ENCODE measurements at places on chromosomes 5 and 9.

GRCh38 chr9:16102154-16102553 is 549.3 kb downstream of the CCDC171 start:
- no peak for DNase-seq

- DNase-seq: peak; percentile 68
Observed at GRCh38 chr5:54243483-54244080, 66.8 kb downstream of the ARL15 start.

DNA sequence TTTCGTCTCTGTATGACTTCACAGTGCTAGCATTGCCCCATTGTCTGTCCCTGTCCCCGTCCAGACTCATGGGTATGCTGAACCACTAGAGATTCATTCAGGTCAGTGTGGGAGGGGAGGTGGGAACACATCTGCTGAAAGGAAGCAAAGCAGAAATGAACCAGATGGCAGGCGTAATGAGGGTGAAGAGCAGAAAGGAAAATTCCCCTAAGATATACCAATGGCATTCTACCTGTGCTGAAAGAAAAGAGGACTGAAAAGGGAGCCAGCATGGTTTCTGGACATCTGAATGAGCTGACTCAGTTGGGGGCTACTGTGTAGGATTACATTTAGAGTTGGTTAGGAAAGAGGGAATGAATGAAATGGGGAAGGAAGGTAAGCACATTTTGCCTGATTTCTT is 678.7 kb downstream of the MAT2B start:
- no peak for DNase-seq

GRCh38 chr5:176892663-176893062 is 6.5 kb downstream of the HK3 start:
- no peak for DNase-seq

GRCh38 chr9:27535701-27536118 is 6.1 kb upstream of the MOB3B start:
- DNase-seq: no peak

DNA sequence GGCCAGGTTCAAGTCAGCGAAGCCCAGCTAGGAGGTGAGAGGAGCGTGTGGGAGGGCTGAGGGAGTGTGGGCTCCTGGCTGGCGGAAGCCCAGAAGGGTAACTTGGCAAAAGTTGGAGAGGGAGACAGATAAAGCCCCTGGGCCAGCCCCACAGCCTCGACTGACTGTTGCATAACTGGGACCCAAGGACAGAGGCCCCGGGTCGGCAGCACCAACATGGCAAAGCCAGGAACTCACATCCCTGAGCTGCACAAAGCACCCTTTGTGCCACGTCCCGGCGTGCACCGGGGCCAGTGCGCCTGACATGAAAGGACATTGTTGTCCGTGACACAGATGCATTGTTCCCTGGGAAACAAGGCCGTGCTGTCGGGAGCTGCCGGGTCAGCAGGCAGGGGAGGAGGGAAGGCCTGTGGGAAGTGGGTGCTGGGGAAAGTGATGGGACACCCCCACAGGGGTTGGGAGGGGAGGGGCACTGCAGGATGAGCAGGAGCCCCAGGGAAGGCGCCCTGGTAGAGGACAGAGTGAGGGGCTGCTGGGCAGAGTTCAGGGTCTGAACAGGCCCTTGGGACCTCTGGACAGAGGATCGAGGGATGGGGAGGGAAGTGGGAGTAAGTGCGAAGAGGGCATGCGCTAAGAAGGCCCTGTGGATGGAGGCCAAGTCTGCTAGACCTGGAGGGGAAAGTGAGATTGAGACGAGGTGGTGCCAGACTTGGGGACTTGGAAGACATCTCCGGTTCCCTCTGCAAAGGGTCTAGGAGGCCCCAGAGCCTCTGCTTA is 13.0 kb upstream of the DPM2 start:
- DNase-seq: no peak

- no peak for DNase-seq
Observed at GRCh38 chr9:14747111-14747510, 24.6 kb upstream of the CER1 start.

DNA sequence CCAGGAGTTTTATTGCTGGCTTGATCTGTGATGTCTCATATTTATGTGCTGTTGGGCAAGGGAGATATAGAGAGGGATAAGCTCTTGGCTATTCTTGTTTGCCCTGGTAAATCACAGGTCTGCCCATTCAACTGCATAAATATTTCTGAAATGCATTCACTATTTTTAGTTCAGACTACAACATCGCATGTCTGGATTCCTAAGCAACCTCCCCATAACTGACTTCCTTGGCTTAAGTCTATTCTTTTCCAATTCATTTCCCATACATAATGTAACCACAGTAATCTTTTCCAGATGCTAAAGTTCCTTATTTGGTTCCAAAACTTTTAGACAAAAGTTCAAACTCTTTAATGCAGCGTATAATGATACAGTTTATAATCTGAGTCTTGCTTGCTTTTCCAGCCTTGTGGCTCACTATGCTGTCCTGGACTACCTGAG is 321.4 kb upstream of the ACTBL2 start:
- peak; percentile 71 for DNase-seq

GRCh38 chr5:1208743-1209488 is 7.5 kb downstream of the SLC6A19 start:
- peak; percentile 81 for DNase-seq

GRCh38 chr5:150347451-150347850 is 10.0 kb upstream of the TCOF1 start:
- no peak for DNase-seq

- DNase-seq: no peak
Observed at GRCh38 chr5:162811071-162811470, 626.3 kb upstream of the CCNG1 start.

GRCh38 chr5:115072266-115073064 is 97.2 kb downstream of the TRIM36 start:
- no peak for DNase-seq

DNA sequence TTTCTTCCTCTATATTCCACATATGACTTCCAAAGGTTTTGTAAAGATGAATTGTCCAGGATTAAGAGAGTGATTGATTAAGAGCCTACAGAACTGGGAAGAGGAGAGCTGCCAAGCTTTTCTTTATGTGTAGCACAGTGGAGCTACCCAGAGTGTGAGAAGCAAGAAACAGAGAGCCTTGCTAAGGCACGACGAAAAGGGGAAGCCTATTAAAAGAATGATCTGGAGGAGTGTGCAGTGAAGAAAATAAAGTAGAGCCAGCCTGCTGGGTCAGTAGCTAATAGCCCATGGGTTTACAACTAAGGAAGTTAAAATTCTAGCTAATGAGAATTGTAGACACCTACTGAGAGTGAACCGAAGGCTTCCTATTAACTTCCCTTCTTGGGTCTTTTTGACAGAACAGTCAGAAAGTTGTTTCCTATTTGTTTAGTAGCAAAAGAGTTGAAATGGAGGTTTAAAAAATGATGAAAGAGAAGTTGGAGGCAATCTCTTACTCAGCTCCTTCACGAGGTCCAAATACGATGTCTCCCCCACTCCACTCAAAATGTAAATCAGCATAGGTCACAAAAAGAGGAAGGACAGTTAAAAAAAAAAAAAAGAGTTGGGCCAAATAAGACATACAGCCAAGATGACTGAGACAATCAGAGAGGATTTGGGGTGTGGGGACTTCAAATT is 957 bp upstream of the PRR16 start:
- DNase-seq: no peak

DNA sequence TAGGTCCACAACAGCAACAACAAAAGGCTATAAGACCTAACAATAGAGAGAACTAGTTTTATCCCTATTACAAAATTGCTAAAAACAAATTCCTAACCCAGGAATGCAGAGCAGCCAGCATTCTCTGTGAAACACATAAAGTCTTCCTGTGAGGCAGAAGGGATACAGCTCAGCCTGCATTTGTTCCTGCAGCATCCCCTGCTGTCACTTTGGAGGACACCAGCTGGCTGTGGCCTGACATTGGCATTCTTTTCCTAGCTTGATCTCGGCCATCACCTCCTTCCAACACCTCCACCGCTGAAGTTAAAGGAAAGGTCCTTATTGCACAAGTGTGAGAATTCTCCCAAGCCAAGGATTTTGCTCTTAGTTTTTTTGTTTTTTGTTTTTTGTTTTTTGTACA is 186.1 kb downstream of the SNCAIP start:
- DNase-seq: peak; percentile 31

DNA sequence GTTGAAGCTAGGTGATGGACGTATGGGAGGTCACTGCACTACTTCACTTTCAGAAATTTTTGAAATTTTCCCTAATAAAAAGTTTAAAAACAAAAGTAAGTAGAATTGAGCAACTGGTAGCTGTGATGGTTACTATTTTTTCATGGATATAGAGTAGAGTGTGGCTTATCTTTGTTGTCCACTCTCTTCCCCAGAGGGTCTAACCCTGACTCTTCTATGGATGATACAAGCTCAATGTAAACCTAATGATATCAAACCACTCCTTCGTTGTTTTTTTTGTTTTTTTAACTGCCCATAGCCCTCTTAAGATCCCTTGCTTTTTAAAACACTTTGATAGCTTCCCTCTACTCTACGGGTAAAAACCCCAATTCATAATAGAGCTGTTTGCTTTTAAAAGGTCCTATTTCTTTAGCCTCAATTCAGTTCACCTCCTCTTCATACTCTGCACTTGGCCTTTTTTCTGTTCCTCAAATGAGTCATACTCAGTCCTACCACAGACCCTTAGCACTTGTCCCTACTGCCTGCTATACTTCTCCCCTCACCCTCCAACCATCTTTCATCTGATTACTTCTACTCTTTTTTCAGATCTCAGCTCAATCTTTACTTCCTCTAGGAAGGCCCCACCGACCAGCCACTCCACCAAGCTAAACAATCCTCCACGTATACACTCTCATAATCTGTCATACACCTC is 2.6 kb downstream of the HDAC3 start:
- no peak for DNase-seq

DNA sequence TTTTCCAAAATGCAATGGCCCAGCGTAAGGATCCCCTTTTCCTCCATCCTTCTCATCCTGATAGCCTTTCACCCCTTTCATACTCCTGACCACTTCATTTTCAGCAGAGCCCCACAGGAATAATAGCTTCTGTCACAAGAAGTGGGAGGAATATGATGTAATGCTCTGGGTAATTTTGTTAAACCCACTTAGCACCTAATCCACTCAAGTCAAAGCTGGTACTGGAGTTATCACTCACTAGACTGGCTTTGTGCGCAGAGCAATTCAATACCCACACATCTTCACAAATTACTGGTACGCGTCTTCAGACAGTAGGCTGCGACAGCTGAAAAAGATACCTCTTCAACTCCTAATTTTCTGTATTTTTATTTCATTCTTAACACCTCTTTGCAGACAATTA is 2232.8 kb upstream of the WWC1 start:
- no peak for DNase-seq

GRCh38 chr5:2736872-2737271 is 14.6 kb downstream of the IRX2 start:
- DNase-seq: no peak

DNA sequence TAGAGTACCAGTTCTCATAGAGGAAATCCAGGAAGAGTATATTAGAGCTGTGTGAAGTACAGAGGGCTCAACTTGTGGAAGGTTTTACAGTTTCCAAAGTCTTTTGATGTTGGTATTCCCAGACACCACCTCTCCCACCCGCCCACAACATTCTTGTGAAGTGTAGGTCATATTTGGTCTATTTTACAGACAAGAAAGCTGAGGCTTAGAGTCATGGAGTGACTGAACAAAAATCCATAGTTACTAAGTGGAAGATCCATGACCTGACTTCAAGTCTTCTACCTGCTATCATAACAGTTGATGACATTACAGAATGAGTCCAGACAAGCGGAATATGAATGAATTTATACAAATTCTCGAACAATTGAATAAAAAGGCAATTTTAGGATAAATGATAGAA is 187.1 kb upstream of the RPS23 start:
- DNase-seq: no peak

- DNase-seq: no peak
Observed at GRCh38 chr5:155686131-155686530, 640.8 kb upstream of the SGCD start.

DNA sequence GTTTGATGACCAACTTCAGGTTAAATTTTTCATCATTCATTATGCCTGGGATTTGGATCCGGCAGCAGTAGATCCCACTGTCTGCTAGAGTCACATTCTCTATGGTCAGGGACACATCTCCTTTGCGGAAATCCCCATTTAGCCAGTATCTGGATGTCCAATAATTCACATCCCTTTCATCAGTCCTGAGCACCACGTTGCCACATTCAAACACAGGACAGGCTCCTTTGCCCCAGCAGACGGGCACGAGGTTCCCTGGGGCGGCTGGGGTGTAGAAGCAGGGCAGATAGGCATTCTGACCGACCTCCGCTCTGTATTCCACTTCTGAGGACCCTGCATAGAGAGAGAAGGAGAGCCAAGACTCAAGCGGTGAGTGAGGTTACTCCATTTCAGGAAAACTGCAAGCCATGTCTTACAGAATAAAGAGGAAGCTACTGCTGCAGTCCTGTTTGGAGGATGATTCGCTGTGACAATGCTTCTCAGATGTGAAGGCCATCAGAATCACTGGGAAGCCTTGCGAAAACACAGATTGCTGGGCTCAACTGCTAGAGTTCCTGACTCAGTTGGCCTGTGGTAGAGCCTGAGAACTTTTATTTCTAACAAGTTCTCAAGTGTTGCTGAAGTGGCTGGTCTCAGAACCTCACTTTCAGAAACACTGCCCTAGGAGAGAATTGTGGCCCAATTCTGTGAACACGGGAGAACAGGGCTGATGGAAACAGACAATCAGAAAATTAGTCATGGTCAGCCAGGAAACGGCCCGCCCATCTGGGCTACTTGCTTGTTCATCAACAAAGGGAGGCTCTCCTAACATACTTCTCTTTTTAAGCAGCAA is 2.0 kb downstream of the HAVCR2 start:
- DNase-seq: peak; percentile 11

GRCh38 chr5:134000696-134001453 is 3.9 kb downstream of the VDAC1 start:
- DNase-seq: no peak

DNA sequence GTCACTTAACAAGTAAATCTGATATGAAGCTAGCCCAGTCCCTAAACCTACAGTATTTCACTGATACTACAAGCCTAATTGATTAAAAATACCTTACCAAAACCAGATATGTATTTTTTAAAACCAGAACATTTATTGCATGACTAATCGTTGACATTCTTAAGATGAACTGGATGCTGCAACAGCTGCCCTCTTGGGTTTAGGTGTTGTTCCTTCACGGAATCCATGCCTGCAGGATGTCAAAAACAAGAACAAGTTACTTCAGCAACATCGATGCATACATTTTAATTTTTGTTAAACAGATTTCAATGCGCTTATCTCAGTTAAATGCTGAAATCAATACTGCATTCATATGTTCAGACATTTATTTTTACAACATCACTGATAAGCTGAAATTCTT is 2.7 kb downstream of the RPL37 start:
- DNase-seq: no peak

GRCh38 chr9:4933177-4933576 is 51.9 kb upstream of the JAK2 start:
- peak; percentile 23 for DNase-seq

GRCh38 chr5:144308174-144308573 is 137.5 kb downstream of the KCTD16 start:
- DNase-seq: no peak

- no peak for DNase-seq
Observed at GRCh38 chr9:99419070-99419469, 197.0 kb downstream of the SEC61B start.

- DNase-seq: no peak
Observed at GRCh38 chr5:175654339-175654738, 3.5 kb upstream of the HRH2 start.

Measured in GM03348 (cell line).